H9 (cell line): ENCODE measurements at places on chromosomes 13 and 19. TPM values are rescaled to one million over a fixed set of nuclear protein-coding genes. Genes with fewer than 3 reads are reported as not detected.

DNA sequence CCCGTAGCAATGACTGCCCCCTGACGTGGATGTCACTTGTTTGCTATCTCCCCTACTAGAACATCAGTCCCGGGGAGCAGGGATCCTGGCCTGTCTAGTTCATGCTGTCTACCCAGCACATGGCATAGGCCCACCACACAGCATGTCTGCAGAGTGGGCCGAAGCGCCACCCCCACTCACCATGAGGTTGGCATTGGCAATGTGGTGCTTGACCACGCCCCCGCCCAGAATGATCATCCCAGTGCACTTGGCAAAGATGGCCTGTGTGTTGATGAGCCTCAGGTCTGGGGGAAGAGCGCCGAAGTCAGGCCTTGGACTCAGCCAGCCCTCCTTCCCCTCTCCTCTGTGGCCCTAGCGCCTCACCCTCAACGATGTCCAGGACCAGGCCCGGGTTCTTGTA is 4.8 kb downstream of the DHPS start:
- H3K4me1 ChIP-seq, result no peaks in the 10 kb centered on the region
- no peak overlapping the region for H3K4me3 ChIP-seq
- no peak for DNase-seq
- H3K36me3 ChIP-seq, result peaks cover 70% of the 10 kb centered on the region

Gene FCGBP
- 0.13 and 0.15 TPM in 2 replicates for total RNA-seq

Gene POLR1D
- total RNA-seq, result 154 and 167 TPM in 2 replicates

- peaks cover 26% of the 10 kb centered on the region for H3K36me3 ChIP-seq
- H3K4me1 ChIP-seq, result no peaks in the 10 kb centered on the region
- no peak for DNase-seq
- H3K4me3 ChIP-seq, result no peak overlapping the region
- H3K27ac ChIP-seq, result no peak overlapping the region
- H3K27me3 ChIP-seq, result no peaks in the 10 kb centered on the region
Measured at GRCh38 chr13:98741741-98742435, 10.6 kb downstream of the SLC15A1 start.

- H3K4me1 ChIP-seq, result peaks cover 6% of the 10 kb centered on the region; the same call in 1 of the 2 replicates
- H3K27ac ChIP-seq, result no peak overlapping the region
- no peak overlapping the region for H3K4me3 ChIP-seq
- DNase-seq, result no peak
Measured at GRCh38 chr13:19984430-19985218, 26.1 kb downstream of the ZMYM2 start.

GRCh38 chr19:8500158-8500557 is 2.3 kb downstream of the PRAM1 start:
- H3K36me3 ChIP-seq, result no peaks in the 10 kb centered on the region
- no peak for DNase-seq
- H3K27ac ChIP-seq, result no peak overlapping the region
- no peaks in the 10 kb centered on the region for H3K4me1 ChIP-seq
- H3K4me3 ChIP-seq, result no peak overlapping the region
- H3K27me3 ChIP-seq, result no peaks in the 10 kb centered on the region

GRCh38 chr13:38582133-38582532 is 104.7 kb upstream of the FREM2 start:
- no peaks in the 10 kb centered on the region for H3K27me3 ChIP-seq
- no peak for DNase-seq
- H3K27ac ChIP-seq, result no peak overlapping the region
- H3K4me3 ChIP-seq, result no peak overlapping the region
- H3K4me1 ChIP-seq, result no peaks in the 10 kb centered on the region

Gene CABP5
- total RNA-seq, result not detected in 2 replicates

DNA sequence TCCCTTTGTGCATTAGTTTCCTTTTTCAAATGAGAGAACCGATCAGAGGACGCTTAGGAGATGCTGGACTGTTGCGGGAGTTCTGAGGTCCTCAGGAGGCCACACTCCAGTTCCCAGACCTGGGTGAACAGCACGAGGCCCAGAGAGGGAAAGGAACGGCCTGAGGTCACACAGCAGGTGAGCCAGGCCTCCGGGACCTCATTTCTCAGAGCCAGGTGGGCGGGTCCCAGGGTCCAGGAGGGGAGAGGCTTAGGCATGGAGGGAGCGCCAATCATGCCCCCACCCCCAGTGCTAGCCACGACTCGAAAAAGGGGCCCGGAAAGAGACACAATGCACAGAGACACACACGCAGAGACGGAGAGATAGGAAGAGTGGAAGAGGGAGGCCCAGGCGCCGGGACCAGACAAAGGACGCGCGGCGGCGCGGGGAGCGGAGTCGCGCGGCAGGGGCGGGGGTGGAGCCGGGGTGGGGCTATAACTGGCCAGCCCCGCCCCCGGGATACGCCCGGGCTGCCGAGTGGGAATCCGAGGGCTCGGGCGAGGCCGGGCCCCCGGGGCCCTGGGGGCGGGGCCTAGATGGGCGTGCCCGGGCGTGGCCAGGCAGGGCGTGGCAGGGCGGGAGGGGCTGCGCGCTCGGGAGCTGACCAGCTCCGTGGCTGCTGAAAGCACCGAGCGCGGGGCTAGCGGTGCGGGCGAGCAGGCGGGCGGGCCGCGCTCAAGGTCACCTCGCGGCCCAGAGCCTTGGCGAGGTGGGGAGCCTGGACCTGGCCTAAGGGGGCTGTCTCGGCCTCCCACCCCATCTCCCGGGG is 1.6 kb downstream of the ELAVL3 start:
- H3K27ac ChIP-seq, result no peak overlapping the region
- peaks cover 12% of the 10 kb centered on the region; the same call in 1 of the 2 replicates for H3K27me3 ChIP-seq
- H3K4me1 ChIP-seq, result no peaks in the 10 kb centered on the region
- peak; percentile 92 for DNase-seq
- no peaks in the 10 kb centered on the region for H3K36me3 ChIP-seq

Gene RHPN2
- 29.1 and 29.2 TPM in 2 replicates for total RNA-seq

- H3K36me3 ChIP-seq, result no peaks in the 10 kb centered on the region
- DNase-seq, result no peak
- no peak overlapping the region for H3K27ac ChIP-seq
- no peaks in the 10 kb centered on the region for H3K27me3 ChIP-seq
- no peak overlapping the region for H3K4me3 ChIP-seq
Measured at GRCh38 chr13:29434217-29434945, 161.1 kb downstream of the SLC7A1 start.

- H3K27me3 ChIP-seq, result no peaks in the 10 kb centered on the region
- no peaks in the 10 kb centered on the region; the same call in 1 of the 2 replicates for H3K4me1 ChIP-seq
- no peak for DNase-seq
- H3K4me3 ChIP-seq, result no peak overlapping the region
- peaks cover 25% of the 10 kb centered on the region for H3K36me3 ChIP-seq
Measured at GRCh38 chr19:41318696-41319499, 8.9 kb downstream of the CCDC97 start.

GRCh38 chr19:56942756-56943155 is 102.2 kb upstream of the PEG3 start:
- H3K27me3 ChIP-seq, result no peaks in the 10 kb centered on the region
- peaks cover 14% of the 10 kb centered on the region for H3K36me3 ChIP-seq
- H3K27ac ChIP-seq, result no peak overlapping the region
- H3K4me3 ChIP-seq, result no peak overlapping the region
- DNase-seq, result peak; percentile 33

Gene NOTCH3
- 164 and 165 TPM in 2 replicates for total RNA-seq

GRCh38 chr19:42176649-42176989 is 40.9 kb downstream of the DEDD2 start:
- DNase-seq, result no peak
- H3K36me3 ChIP-seq, result no peaks in the 10 kb centered on the region
- H3K27ac ChIP-seq, result no peak overlapping the region
- H3K4me3 ChIP-seq, result peak overlapping the region; percentile 84

GRCh38 chr13:56659041-56659471 is 481.7 kb upstream of the PRR20A start:
- H3K4me1 ChIP-seq, result no peaks in the 10 kb centered on the region
- DNase-seq, result no peak

GRCh38 chr13:106498158-106498557 is 37.3 kb downstream of the EFNB2 start:
- H3K36me3 ChIP-seq, result peaks cover 16% of the 10 kb centered on the region; the same call in 2 of the 3 replicates
- H3K4me1 ChIP-seq, result peaks cover 3% of the 10 kb centered on the region; the same call in 1 of the 2 replicates

DNA sequence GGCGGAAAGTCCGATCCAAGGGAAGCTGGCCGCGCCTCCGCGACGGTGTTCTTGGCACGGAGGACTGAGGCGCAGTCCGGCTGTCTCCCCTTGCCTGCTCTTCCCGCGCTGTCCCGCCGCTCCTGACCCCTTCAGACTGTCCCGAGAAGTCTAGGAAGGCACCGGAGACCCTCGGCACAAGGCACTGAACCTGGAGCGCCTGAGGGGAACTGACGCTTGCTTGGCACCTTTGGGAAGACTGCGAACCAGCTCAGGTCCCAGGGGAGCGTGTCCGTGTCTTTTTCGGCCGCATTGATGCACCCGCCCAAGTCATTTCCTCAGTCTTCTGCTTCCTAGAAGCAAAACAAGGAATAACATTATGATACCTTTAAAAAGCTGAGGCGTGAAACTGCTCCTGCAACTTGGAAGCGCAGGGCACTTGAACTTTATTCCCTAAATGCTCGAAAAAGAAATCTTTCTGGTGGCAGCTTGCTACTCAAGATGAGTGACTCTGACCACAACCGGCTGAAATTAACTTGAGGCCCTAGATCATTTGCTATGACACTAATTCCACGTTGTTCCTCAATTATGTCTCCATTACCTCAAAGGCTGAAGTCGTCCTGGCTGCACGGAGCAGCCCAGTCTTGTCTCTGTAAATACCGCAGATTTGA is 735 bp upstream of the FLT1 start:
- H3K36me3 ChIP-seq, result peaks cover 4% of the 10 kb centered on the region
- no peak for DNase-seq
- no peaks in the 10 kb centered on the region; the same call in 1 of the 2 replicates for H3K27me3 ChIP-seq
- no peak overlapping the region for H3K27ac ChIP-seq

Gene SIGLEC8
- not detected in 2 replicates for total RNA-seq

GRCh38 chr19:10006335-10006708 is 4.0 kb downstream of the COL5A3 start:
- H3K27ac ChIP-seq, result no peak overlapping the region
- DNase-seq, result no peak
- peaks cover 4% of the 10 kb centered on the region; the same call in 1 of the 2 replicates for H3K27me3 ChIP-seq
- H3K4me1 ChIP-seq, result peaks cover 5% of the 10 kb centered on the region; the same call in 1 of the 2 replicates
- H3K4me3 ChIP-seq, result no peak overlapping the region

Gene ATP8A2
- 16.3 and 18.2 TPM in 2 replicates for total RNA-seq

Gene ZNF728
- not detected in 2 replicates for total RNA-seq

DNA sequence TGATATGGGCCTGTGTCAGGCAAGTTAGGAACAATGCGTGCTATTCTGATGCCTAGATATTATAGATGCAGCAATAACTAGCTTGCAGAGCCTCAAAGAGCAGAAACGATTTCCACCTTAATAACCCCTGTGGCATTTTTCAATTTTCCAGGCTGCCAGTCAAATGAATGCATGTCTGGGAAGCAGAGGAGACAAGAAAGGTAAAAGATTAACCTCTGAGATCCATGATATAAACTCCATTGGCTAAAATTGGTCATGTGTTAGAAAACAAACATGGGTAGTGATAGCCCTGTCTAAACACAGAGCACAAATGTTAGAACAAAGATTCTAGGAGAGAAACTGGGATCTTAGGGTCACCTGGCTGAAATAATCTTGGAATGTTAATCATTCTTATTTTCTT is 811.1 kb downstream of the DIAPH3 start:
- no peak overlapping the region for H3K27ac ChIP-seq
- no peak overlapping the region for H3K4me3 ChIP-seq
- H3K27me3 ChIP-seq, result no peaks in the 10 kb centered on the region
- no peak for DNase-seq
- no peaks in the 10 kb centered on the region for H3K4me1 ChIP-seq

- no peak overlapping the region for H3K27ac ChIP-seq
- no peaks in the 10 kb centered on the region for H3K36me3 ChIP-seq
- no peak for DNase-seq
- no peak overlapping the region for H3K4me3 ChIP-seq
- no peaks in the 10 kb centered on the region for H3K27me3 ChIP-seq
Measured at GRCh38 chr13:46475541-46475991, 77.4 kb upstream of the LRCH1 start.

DNA sequence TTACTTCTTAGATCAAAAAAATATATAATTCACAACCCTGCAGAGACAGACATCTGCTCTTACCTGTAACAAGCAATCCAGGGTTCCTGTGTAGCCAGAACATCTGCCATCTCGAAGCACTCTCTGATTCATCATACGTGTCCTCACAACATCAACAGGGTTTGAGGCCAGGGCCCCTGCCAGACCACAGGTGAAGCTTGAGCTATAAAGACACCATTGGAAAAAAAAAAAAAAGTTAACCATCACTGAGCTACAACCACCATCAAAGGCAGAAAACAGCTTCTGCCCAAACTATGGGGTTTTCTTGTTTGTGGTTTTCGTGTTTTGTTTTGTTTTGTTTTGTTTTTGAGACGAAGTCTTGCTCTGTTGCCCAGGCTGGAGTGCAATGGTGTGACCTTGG is 19.3 kb downstream of the SLC25A30 start:
- peaks cover 15% of the 10 kb centered on the region for H3K36me3 ChIP-seq
- no peak overlapping the region for H3K27ac ChIP-seq
- H3K27me3 ChIP-seq, result no peaks in the 10 kb centered on the region
- DNase-seq, result no peak
- H3K4me3 ChIP-seq, result no peak overlapping the region

GRCh38 chr19:29475469-29475868 is 50.3 kb upstream of the VSTM2B start:
- no peaks in the 10 kb centered on the region for H3K36me3 ChIP-seq
- no peaks in the 10 kb centered on the region for H3K27me3 ChIP-seq
- no peak for DNase-seq
- H3K27ac ChIP-seq, result no peak overlapping the region

GRCh38 chr13:106882246-106882645 is 314.3 kb upstream of the ARGLU1 start:
- H3K27ac ChIP-seq, result no peak overlapping the region
- no peaks in the 10 kb centered on the region; the same call in 1 of the 2 replicates for H3K36me3 ChIP-seq

DNA sequence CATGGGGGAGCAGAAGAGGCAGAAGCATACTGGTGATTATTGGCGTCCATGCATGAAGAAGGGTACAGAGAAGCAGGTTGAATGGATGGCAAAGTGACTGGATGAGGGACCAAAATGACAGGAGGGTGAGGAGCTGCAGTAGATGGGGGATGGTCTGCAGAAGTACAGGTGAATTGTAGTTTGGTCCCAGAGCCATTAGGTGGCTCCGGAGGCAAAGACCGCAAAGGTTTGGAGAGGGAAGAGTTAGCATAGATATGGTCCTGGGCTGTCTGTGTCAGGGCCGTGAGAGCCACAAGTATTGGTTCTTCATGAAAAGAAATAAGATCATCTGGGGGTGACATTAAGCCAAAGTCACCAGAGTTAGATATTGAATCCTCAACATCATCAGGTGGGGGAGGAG is 59.0 kb upstream of the ZNF726 start:
- peaks cover 9% of the 10 kb centered on the region for H3K36me3 ChIP-seq
- H3K27me3 ChIP-seq, result no peaks in the 10 kb centered on the region
- DNase-seq, result no peak
- H3K4me1 ChIP-seq, result no peaks in the 10 kb centered on the region
- no peak overlapping the region for H3K27ac ChIP-seq
- no peak overlapping the region for H3K4me3 ChIP-seq

- H3K27me3 ChIP-seq, result no peaks in the 10 kb centered on the region
- H3K4me3 ChIP-seq, result no peak overlapping the region
- H3K4me1 ChIP-seq, result no peaks in the 10 kb centered on the region
- H3K27ac ChIP-seq, result no peak overlapping the region
- DNase-seq, result no peak
- H3K36me3 ChIP-seq, result peaks cover 5% of the 10 kb centered on the region
Measured at GRCh38 chr19:51815043-51815442, 20.1 kb downstream of the FPR3 start.

Gene FAM83E
- total RNA-seq, result 9.2 and 9.5 TPM in 2 replicates

Gene KIRREL2
- total RNA-seq, result 3.1 and 3.6 TPM in 2 replicates

GRCh38 chr13:35851356-35851755 is 279.8 kb downstream of the DCLK1 start:
- peaks cover 18% of the 10 kb centered on the region for H3K36me3 ChIP-seq
- no peak overlapping the region; the same call in 2 of the 3 replicates for H3K4me3 ChIP-seq
- H3K4me1 ChIP-seq, result peaks cover 7% of the 10 kb centered on the region; the same call in 1 of the 2 replicates
- DNase-seq, result no peak

Gene FCAR
- not detected in 2 replicates for total RNA-seq

- H3K4me3 ChIP-seq, result no peak overlapping the region
- H3K36me3 ChIP-seq, result peaks cover 2% of the 10 kb centered on the region; the same call in 2 of the 3 replicates
- no peak overlapping the region for H3K27ac ChIP-seq
- no peaks in the 10 kb centered on the region for H3K4me1 ChIP-seq
Measured at GRCh38 chr13:35016362-35017112, 74.5 kb downstream of the NBEA start.
